ENCODE measurements at places on chromosomes 16 and 17. TPM values are rescaled to one million over a fixed set of nuclear protein-coding genes. Genes with fewer than 3 reads are reported as not detected.

Gene RNU2-1
- not detected for polyA plus RNA-seq

Gene CCL3
- 1.2 TPM for polyA plus RNA-seq

Gene HES7
- not detected for polyA plus RNA-seq

Gene DNAAF8
- polyA plus RNA-seq: 0.35 TPM

Gene SDR42E2
- polyA plus RNA-seq: 0.20 TPM

Gene SALL1
- not detected for polyA plus RNA-seq

Gene KRTAP2-3
- polyA plus RNA-seq: not detected

Gene HBA2
- polyA plus RNA-seq: 88.3 TPM

Gene KIAA0753
- 4.0 TPM for polyA plus RNA-seq

Gene JUP
- 72.0 TPM for polyA plus RNA-seq

Gene ZFPM1
- 0.15 TPM for polyA plus RNA-seq

Gene CSH2
- not detected for polyA plus RNA-seq

Gene KRTAP2-1
- not detected for polyA plus RNA-seq

Gene OR4D1
- 0.11 TPM for polyA plus RNA-seq

Gene PRSS33
- polyA plus RNA-seq: not detected

Gene CHCT1
- polyA plus RNA-seq: not detected

Gene FBXL19
- 0.26 TPM for polyA plus RNA-seq

Gene ARHGDIG
- not detected for polyA plus RNA-seq

Gene OR1A1
- polyA plus RNA-seq: not detected

All from IgD-negative memory B cell (primary cell).